Caco-2 (cell line): ENCODE measurements at places on chromosomes 5 and 9. TPM values are rescaled to one million over a fixed set of nuclear protein-coding genes. Genes with fewer than 3 reads are reported as not detected.

DNA sequence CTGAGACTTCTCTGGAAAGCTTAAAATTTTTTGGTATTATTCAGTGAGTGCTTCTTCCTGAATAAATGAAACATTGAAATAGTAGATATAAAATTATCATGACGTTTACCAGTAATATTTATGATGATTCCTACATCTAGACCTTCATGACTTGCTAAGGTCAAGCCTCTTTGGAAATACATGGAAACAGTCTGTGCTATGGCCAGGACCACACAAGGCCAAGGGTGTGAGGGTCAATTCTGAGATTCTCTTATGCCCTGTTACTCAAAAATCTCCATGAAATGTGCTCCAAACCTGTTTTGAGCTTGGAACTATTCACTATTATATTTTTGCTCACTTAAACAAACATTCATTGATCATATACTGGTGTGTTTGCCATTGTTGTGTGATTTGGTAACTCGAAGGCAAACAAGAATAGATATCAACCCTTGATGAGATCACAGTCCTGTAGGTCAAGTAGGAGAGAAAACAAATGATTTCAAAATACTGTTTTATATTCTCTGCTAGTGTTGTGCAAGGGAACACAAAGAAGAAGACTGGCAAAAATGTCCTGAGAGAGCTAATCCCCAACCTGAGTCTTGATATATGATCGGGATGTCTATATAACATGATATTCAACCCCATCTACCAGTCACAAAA, 1254.9 kb upstream of the DMAC1 start:
- DNase-seq = no peak

DNA sequence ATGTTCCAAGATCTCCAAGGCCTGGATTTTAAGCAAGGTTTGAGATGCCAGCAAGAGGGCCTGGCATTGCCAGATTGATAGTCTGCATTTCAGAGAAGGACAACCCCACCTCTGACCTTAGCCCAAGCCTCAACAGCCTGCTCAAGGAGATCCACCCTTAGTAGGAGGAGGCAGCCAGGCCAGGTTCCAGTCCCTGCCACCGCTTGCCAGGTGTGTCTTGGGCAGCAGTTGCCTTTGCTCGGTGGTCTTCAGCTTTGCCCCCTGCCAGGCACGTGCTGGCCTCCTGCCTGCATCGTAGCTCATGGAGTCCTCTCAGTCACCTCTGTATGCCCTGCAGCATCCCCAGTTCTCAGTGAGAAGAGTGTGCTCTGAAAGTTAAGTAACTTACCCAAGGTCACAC, 134.2 kb downstream of the KCNIP1 start:
- DNase-seq = peak; percentile 8

GRCh38 chr5:110768138-110768860, 29.5 kb downstream of the SLC25A46 start:
- no peak for DNase-seq

DNA sequence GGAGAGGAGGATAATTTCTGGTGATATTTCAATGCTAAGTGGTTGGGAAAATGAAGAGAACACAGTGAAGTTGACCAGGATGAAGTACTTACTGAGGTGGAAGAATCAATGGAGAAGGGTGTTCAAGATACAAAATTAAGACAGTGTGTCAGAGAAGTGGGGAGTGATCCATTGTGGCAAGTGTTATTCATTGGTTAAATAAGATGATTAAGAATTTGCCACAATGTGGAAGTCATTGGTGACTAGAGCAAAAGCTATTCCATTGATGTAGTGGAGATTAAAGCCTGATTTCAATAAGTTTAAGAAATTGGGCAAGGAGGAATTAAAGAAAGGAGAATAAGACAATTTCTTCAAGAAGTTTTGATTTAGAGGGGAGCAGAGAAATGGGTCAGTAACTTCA, 118.9 kb downstream of the GHR start:
- no peak for DNase-seq

DNA sequence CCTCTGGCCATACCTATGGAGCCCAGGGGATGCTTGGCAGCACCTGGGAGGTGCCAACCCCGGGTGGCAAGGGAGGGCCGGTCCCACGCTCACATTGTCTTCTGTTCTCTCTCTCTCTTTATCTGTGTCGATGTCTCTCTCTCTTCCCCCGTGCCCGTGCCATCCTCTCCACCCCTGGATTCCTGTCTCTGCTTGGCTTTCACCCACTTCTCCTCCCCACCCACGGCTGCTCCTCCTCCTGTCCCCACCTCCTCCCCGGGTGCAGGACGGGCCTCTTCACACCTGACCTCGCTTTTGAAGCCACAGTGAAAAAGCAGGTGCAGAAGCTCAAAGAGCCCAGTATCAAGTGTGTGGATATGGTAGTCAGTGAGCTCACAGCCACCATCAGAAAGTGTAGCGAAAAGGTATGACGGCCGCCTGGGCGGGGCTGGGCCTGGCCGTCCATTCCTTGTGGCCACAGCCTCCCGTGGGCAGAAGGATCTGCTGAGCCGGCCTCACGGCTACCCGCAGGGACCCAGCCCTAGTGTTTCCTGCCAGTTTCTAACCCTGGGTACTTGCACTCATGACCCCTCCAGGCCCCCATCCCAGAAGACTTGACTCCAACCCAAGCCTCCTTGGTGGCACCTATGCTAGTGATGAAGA, 22.7 kb downstream of the DNM1 start:
- DNase-seq = no peak

- no peak for DNase-seq
Measured at GRCh38 chr5:68274847-68275651, 59.5 kb downstream of the PIK3R1 start.

- DNase-seq = peak; percentile 11
Measured at GRCh38 chr5:135240781-135241360, 158.2 kb downstream of the MACROH2A1 start.

DNA sequence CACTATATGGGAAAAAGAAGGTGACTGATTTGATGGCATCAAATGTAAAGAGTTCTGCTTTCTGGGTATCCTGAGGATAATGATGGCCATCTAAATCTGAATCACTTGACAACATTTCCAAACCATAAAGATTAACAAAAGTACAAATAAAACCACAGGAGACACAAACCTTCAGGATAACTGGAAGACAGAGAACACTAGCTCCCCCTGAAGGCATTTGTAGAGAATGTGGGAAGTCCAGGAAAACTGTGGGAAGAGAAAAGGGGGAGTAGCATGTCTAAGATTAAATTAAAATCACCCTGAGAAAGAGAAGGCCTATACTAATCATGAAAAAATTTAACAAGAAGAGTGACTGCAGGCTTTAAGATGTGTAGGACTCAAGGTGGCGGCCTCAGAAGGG, 116.2 kb downstream of the PRELID2 start:
- DNase-seq = no peak

GRCh38 chr5:57327561-57328367, 153.9 kb downstream of the GPBP1 start:
- DNase-seq = peak; percentile 79

DNA sequence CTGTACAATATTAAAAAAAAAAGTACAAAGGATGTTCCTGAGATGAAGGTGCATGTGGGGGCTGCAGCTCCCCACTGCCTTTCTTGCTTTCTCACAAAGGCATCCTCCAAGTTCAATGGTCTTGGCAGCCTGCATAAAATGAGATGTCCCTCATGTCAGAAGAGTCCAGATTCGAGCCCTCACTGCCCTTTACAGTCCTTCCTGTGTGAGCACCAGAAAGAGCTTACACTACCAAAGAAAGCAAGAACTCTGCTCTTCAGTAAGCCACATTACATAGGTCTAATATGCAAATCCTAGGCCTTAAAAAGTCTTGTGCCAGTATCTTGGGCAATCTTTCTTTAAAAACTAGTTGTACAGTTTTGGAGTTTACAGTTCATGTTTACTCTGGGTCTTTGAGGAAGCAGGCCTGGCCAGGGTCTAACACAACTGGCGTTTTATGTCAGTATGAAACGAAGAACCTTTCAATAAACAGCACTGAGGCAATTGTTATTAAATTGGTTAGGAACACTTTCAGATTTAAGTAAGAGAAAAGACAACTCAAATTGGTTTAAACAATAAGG, 36.0 kb downstream of the CSF2 start:
- DNase-seq = no peak

GRCh38 chr5:141560725-141561483, 57.9 kb downstream of the DIAPH1 start:
- peak; percentile 73 for DNase-seq

DNA sequence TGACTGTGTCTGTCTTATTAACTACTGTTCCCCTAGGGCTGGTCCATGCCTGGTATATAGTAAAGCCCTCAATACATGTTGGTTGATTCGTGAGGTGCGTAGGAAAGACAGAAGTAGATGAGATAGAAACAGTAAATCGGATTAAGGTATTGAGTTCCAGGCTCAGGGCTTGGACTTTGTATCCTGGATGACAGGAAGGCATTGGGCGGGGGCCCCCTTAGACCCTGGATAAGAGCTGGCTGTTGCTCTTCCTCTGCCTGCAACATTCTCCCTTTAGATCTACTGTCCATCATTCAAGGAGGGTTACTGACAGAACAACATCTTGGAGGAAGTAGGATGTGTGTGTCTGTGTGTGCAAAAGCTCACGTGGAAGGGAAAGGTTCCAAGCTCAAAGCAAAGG, 31.2 kb upstream of the CTNNA1 start:
- DNase-seq = no peak

- no peak for DNase-seq
Measured at GRCh38 chr9:9326749-9327148, 1286.1 kb downstream of the PTPRD start.

DNA sequence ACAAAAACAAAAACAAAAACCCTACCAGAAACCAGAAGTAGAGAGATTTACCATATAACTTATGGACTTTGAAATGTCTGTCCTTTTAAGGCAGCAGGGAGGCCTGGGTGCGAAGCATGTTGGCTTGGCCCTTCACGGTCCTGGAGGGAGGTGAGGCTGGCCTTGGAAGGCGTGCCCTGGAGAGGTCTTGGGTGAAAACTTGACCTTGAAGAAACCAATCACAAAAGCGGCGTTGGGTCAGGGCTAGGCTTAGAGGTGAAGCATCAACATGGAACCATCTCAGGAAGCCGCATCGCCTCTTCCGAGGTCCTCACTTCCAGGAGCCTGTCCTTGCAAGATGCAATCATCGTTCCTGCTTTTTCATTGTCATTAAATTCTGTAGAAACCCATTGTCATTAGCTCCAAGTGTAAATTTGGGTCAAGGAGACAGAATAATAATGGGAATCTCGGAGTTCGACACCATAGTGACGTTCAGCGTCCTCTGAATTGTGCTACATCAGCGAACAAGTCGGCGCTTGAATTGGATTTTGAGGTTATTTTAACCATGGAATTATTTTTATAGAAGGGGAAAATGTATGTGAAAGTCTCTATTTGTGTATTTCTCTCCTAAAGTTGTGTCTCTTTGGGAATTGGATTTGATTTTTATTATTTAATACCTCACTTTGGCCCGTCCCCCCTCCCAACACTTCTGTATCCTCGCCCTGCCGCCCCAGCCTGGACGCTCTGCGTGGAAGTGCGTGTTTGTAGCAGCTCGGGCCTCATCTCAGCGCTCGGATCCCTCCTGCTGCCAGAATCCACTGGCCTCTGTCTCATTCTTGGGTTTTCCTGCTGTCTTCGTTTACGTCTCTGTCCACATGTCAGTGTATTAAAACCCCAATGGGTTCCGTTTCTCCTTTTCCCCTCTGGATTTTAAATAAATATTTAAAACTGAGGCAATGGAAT, 11.1 kb upstream of the ORM1 start:
- no peak for DNase-seq

- DNase-seq = no peak
Measured at GRCh38 chr5:34703767-34704713, 47.9 kb downstream of the RAI14 start.

GRCh38 chr5:170246126-170246870, 13.5 kb downstream of the C5orf58 start:
- no peak for DNase-seq

DNA sequence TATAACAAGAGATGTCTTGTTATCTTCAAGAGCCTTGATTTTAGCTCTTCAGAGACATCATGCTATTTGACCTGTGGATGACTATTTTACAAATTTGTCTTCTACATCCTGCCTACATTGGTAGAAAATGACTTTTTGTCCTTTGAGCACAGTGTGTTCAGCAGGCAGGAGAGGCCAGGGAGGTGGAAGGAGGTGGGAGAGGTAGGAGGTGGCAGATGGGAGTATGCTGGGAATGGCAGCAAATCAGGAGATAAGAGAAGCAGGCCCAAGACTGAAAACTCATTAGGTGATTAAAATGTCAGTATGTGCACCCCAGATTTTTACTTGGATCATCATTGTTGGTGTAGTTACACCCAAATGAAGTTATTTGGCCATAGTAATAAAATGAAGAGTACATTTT, 44.1 kb downstream of the PTPN3 start:
- no peak for DNase-seq

DNA sequence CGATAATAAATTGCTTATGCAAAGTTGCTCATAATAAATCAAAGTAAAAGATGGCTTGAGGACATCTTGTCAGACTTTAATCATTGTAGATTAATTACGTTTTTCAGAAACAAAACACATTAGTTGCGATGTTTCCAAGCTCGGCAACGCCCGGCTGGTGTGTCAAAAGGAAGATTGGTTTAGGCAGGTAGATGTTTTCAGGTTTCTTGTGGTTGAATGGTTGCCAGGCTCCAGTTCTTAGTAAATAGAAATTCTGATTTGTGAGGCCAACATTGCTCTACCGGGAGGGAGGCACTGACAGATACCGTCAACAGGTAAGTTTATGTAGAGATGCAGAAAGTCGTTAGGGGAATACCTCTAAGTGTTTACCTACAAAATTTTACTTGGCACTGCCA, 280.3 kb downstream of the NPR3 start:
- no peak for DNase-seq

DNA sequence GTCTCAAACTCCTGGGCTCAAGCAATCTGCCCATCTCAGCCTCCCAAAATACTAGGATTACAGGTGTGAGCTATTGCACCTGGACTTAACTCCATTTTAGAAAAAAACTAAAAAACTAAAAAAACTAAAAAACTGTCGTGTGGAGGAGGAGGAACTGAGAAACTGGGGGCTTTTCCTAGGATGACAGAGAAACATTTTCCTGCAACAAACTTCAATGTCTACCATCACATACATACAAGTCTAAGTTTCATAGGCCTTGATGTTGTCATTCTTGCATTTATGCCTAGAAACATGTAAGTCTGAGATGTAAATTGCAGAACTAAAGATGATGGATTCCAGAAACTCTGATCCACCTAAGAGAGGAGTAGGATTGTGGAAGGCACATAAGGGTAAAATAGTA, 556.8 kb downstream of the RAB3C start:
- no peak for DNase-seq

- DNase-seq = no peak
Measured at GRCh38 chr5:3659907-3660306, 64.3 kb downstream of the IRX1 start.

GRCh38 chr5:102107865-102108264, 188.2 kb downstream of the SLCO4C1 start:
- DNase-seq = no peak

ALDOB gene
- 0.18 TPM in 1 of 2 replicates, not detected in the other for total RNA-seq

EMB gene
- 0.54 and 0.60 TPM in 2 replicates for total RNA-seq

TMEM174 gene
- total RNA-seq = not detected in 2 replicates

PCDHB4 gene
- not detected in 2 replicates for total RNA-seq

PCDHGB2 gene
- total RNA-seq = 1.00 and 1.3 TPM in 2 replicates

OBP2B gene
- total RNA-seq = not detected in 2 replicates

PCDHGA7 gene
- 0.09 and 0.43 TPM in 2 replicates for total RNA-seq

SELENOP gene
- total RNA-seq = 114 and 153 TPM in 2 replicates

ADAMTS19 gene
- total RNA-seq = 0.95 and 2.4 TPM in 2 replicates

SLC46A2 gene
- not detected in 2 replicates for total RNA-seq

HK3 gene
- 0.29 and 0.97 TPM in 2 replicates for total RNA-seq
